Eye (tissue), 1 donor: ENCODE measurements at places on chromosomes 1 and 21.

DNA sequence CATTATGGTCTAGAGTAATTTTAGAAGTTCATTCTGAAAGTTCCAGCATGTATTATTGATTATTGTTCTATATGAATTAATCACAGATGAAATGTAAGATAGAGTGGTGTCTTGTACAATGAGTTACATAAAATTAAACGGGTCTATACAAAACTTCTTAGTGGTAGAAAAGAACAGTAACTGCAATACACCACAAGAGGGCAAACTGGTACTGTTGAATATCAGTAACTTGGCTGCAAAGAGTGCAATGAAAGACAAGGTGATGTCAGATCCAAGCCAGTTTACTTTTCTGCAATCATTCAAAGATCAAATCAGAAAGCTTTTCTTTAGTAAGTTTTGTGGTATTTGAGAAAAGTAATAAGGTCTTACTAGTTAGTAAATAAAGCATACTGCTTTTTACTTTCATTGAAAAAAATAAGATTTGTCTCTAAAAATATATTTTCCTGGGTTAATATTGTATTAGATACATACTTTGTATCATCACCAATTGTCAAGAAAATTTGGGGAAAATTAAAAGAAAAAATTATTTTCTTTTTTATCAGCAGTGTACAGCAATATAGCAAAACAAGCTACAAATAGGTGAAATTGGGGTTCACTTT lies 66.4 kb upstream of the BTG3 start:
- peak; percentile 72 for DNase-seq

- DNase-seq = no peak
Observed at GRCh38 chr1:21773585-21773984, 9.4 kb downstream of the USP48 start.

DNA sequence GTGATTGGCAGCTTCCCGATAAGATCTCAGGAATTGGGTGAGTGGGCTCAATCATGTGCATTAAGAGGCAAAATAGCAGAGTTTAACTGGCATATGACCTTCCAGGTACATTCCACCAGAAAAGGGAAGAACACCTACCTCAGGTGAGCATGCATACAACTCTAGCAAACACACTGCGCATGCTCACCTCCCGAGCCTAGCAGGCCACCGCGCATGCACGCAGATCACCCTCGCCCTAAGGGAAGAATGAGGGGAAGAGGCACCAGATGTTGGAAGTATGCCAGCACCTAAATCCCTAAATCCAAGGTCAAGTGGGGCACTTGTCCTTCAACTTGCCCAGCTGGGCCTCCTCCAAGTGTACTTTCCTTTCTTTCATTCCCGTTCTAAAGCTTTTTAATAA lies 23.6 kb upstream of the CBR3 start:
- peak; percentile 13 for DNase-seq

- DNase-seq = peak; percentile 15
Observed at GRCh38 chr1:67257173-67257535, 50.5 kb upstream of the IL12RB2 start.
